Temporal lobe (tissue), 4 donors: ENCODE measurements at places on chromosomes 4 and X. TPM values are rescaled to one million over a fixed set of nuclear protein-coding genes. Genes with fewer than 3 reads are reported as not detected.

TRPC5OS gene
- total RNA-seq: not detected

JAKMIP1 gene
- 22.9 TPM for total RNA-seq

NDUFC1 gene
- total RNA-seq: 24.8 TPM

DGKK gene
- 0.49 TPM for total RNA-seq

REPS2 gene
- 14.8 TPM for total RNA-seq

SORBS2 gene
- 70.8 TPM for total RNA-seq

RGN gene
- 4.9 TPM for total RNA-seq

NXF2B gene
- total RNA-seq: not detected

HPSE gene
- 0.49 TPM for total RNA-seq

ANKRD37 gene
- total RNA-seq: 11.8 TPM

HPGD gene
- 3.0 TPM for total RNA-seq

ATP1B4 gene
- total RNA-seq: not detected

EGF gene
- total RNA-seq: under 0.01 TPM

HSFX2 gene
- not detected for total RNA-seq

CBLL2 gene
- total RNA-seq: not detected

GATA1 gene
- total RNA-seq: not detected

UFSP2 gene
- total RNA-seq: 32.9 TPM

PPP2R2C gene
- 59.5 TPM for total RNA-seq

IL3RA gene
- total RNA-seq: 1.7 TPM

MAGEA2B gene
- not detected for total RNA-seq

RWDD4 gene
- 12.8 TPM for total RNA-seq

AKAP4 gene
- total RNA-seq: not detected

NDST4 gene
- total RNA-seq: 2.0 TPM

TLR1 gene
- 8.9 TPM for total RNA-seq

SNCA gene
- total RNA-seq: 60.5 TPM

CLIC2 gene
- 3.4 TPM for total RNA-seq

C1QTNF7 gene
- total RNA-seq: 0.25 TPM

NDUFB11 gene
- 46.0 TPM for total RNA-seq

DRP2 gene
- total RNA-seq: 4.7 TPM
